ENCODE measurements at places on chromosomes 12 and 14. TPM values are rescaled to one million over a fixed set of nuclear protein-coding genes. Genes with fewer than 3 reads are reported as not detected.

DIABLO gene
- total RNA-seq: 73.7 TPM

TMEM19 gene
- total RNA-seq: 44.0 TPM

RDH16 gene
- not detected for total RNA-seq

- DNase-seq: peak; percentile 58
These were observed 113.7 kb upstream of the MYF6 start for GRCh38 chr12:80593766-80594165.

GRCh38 chr14:73645248-73645610 is 443 bp downstream of the DNAL1 start:
- DNase-seq: no peak

GRCh38 chr12:98852181-98852580 is 207.1 kb downstream of the APAF1 start:
- no peak for DNase-seq

- DNase-seq: peak; percentile 21
These were observed 169.0 kb downstream of the PRIMA1 start for GRCh38 chr14:93619176-93619793.

DNA sequence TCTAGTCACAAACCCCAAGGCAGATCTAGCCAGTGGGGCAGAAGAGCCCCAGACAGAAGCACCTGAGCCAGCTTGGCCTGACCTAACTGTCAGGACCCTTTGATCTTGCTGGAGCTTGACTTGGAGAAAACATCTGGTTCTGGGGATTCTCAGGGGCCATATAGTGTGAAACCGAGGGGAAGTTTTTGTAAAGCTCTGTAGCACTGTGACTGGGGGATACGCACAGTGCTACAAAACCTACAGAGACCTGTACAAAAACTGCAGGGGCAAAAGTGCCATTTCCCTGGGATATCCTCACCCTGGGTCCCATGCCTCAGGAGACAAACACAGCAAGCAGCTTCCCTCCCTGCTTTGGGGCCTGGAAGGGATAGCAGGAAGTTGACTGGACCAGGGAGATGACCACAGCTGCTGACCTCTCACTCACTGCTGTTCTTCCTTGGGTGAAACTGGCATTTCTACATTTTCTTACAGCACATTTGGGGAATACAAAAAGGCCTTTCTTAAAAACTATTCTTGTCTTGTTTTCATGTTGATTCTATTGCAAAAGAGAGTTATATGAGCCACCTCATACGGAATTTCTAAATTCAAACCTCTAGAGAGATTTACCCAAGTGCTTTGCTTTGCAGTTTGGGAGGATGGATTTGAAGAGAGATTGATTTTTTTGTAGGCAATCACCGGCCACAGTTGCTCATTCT is 140.0 kb downstream of the DAD1 start:
- no peak for DNase-seq

- DNase-seq: no peak
These were observed 76.9 kb upstream of the HMGA2 start for GRCh38 chr12:65747338-65747737.

- DNase-seq: no peak
These were observed 10.4 kb downstream of the PTGES3 start for GRCh38 chr12:56677680-56678079.

DNA sequence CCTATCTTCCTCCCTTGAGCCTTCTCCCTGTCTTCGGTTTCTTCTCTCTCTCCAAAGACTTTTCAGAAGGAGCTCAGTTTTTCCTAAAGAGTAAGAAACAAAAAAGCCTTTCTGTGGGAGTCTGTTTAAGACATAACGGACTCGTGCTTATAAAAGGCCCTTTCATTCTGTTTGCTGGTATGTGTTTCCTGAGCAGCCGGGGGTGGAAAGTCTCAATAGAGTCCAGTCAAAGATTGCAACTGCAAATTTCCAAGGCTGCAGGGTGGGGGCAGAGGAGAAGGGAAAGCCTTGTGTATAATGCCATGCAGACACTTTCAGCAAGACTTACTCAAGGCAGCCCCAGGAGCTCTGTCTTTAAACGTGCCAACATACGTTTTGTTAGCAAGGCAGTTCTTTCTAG is 62.2 kb downstream of the GNG2 start:
- no peak for DNase-seq

Data from A172 (cell line).